NCI-H1092 (cell line): ENCODE measurements at places on chromosomes 13 and 19.
A peak's percentile ranks its signal among the peaks of the same experiment; 100 is the strongest.

DNA sequence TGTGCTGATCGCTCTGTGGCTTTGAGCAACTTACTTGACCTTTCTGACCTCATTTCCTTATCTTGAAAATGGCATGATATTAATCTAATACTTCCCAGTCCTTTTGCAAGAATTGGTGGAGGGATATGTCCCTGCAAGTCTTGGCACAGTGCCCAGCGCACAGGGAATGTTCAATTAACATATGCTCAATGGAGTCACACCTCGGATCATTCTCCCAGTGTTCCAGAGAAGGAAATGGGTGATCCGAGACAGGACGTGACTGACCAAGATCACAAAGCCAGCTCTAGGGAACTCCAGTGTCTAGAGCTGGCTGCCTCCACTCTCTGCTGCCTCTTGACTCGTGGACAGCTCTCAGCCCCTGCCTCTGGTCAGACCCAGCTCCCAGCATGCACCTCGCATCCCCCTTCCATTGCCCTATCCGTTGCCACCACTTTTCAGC is 3.6 kb downstream of the CDC42EP5 start:
- no peak for DNase-seq

DNA sequence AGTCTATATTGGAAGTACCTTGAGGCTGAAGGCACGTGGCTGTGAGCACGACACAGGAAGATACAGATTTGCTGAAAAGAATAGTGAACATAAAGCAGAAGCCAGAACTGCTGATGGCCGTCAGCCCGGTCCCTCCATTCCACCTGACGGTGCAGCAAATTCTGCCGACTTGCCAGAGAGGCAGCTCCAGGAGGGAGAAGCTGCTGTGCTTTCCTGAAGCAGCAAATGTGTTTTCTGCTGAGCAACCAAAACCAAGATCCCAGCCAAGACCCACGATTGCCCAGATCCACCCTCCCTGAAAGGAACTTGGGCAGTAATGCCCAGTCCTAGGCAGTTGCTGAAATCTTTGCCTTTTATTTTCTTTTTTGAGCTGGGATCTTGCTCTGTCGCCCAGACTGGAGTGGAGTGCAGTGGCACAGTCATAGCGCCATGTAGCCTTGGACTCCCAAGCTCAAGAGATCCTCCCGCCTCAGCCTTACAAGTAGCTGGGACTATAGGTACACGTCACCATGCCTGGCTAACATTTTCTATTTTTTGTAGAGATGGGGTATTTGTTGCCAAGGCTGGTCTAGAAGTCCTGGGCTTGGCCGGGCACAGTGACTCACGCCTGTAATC is 7.0 kb upstream of the RCN3 start:
- DNase-seq: no peak

DNA sequence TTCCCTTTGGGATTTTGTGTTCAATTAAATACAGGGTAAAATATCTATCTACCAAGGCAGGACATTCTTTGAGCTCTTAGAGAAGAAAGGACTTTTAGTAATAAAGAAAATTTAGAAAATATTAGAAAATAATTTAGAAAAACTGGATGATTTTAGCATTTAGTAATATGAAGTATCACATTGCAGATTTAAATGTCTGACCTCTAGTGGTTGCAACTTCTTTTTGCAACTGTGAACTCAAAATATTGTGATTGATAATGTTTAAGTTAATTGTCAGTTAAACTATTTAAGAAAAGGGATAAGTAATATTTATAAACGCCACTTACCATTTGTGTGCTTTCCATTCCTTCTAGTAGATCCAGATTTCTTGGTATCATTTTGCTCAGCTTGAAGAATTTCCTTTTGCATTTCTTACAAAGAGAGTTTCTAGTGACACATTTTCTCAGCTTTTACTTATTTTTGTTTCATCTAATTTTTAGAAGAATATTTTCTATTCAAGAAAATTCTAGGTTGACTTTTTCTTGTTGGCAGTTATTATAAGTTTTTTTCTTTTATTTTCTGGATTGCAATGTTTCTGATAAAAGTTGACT is 10.3 kb upstream of the POSTN start:
- DNase-seq: no peak

DNA sequence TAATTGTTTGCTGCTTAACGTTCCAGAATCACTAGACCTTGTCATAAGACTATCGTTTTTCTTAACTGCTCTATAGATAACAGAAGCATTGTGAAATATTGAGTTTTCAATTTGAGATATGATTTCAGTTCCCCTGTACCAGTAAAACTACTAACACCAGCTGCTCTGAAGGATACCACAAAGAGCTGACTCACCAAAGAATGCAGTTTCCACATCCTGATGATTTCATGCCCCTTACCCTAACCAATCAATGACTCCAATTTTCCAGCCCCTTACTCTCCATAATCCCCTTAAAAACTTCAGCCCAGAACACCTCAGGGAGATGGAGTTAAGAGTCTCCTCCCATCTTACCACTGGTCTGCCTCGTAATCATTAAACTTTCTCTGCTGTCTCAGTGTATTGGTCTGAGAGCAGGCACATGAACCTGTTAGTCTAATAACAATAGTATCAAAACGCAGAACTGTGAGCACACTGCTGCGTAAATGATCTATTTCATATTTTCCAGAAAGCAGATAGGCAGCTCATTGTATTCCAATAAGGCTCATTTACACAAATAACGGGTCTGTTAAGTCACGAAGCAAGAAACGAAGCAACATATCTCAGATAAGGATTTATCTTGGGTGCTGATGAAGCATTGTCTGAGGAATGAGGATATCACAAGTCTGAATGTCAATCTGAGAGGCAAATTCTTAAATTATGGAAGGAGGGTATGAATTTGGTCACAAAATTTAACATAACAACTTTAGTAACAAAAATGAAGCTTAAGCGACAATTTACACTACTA is 14.1 kb upstream of the CCNA1 start:
- DNase-seq: no peak

DNA sequence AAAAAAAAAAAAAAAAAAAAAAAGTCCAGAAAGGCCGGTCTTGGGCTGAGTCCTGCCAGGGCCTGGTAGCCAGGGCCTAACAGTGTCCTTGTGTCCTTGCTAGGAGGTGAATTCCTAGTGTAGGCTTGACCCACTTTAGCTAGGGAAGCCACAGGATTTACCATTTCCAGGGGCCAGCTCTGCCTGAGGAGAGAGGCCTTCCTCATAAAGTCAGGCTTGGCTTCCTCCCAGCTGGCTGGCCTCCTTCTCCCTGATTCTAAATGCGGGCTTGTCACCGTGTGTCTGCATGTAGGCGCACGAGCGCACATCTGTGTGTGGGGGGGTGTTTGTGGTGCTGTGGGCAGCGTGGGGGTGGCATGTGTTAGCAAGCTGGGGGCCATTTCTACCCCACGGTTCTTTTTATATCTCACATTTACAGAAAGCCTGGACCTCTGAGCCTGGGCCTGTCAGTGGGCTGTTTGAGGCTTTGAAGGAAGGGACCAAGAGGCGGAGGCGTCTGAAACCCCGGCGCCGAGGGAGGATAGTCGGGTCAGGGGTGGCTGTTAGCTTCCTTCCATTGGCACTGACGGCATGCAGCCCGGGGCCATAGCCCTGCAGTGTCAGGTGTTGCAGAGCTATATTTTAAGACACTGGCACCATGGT is 31.7 kb downstream of the IER2 start:
- peak; percentile 48 for DNase-seq

DNA sequence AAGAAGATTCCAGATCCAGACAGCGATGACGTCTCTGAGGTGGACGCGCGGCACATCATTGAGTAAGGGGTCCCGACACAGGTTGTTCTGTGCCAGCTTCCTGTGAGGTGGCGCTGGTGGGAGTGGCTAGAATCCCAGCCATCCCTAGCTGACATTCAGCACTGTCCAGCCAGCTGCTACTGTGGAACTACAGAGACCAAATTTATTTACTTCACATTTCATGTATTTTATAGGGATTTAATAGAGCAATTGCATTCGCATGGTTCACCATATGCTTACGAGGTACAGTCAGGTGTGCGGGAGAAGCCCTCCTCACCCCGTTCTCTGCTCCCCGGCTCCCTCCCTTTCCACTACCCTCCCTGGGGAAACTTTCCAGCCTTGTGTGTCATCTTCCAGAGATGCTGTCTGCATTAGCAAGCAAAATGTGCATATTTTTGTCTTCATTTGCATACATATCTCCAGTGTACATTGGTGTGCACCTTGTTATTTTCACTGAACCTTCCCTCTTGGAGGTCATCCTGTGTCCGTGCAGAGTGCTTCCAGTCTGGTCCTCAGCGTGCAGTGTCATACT is 47.2 kb downstream of the SMARCA4 start:
- DNase-seq: no peak

DNA sequence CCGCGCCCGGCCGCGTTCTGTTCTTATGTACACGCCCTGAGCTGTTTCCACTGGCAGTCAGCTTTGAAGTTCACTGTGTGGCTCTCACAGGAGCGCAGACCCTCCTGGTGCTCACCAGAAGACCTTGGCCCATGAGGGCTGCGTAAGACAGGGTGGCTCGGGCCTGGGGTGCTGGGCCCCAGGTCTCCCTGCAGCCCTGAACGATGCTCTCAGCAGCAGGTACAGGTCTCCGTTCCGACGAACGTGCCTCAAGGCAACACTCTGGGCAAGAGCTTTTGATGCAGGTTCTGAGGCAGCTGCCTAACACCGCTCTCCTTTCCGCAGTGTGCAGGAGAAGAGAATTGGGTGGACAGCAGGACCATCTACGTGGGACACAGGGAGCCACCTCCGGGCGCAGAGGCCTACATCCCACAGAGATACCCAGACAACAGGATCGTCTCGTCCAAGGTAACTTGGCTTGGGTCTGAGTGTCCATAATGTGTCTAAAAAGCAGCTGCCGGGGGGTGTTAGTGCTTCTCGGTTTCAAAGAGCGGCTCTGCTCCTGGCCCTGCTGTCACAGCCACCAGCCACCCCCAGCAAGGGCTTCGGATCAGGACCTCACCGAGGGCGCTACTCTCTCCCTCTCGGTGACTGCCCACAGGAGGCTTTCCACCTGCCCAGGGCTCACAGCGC is 95.1 kb downstream of the ATP11A start:
- no peak for DNase-seq

DNA sequence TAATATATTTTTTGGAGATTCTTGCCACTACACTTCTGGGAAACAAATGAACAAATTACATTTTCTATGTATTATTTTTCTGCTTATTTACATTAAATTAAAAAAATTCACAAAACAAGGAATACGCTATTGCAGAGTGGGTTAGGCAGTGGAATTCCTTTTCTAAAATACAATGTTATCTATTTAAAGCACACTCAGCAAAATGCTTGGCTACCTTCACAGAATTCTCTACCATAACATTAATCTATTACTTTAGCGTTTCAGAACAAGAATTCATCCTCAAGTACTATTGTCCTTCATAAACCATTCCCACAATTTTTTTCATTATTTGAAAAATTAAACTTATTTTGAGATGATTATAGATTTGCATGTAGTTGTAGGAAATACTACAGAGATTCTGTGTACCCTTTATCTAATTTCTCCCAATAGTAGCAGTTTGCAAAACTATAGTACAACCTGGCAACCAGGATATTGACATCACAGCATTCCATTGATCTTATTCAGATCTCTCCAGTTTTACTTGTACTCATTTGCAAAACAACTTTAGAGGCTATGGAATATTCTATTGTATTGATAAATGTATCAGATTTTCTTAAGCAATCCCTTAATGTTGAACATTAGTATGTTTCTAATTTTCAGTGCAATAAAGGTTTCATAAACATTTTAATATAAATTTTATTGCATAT is 120.9 kb downstream of the DLEU7 start:
- no peak for DNase-seq

- DNase-seq: peak; percentile 65
These were observed 1.5 kb upstream of the CEACAM5 start for GRCh38 chr19:41706741-41707501.

DNA sequence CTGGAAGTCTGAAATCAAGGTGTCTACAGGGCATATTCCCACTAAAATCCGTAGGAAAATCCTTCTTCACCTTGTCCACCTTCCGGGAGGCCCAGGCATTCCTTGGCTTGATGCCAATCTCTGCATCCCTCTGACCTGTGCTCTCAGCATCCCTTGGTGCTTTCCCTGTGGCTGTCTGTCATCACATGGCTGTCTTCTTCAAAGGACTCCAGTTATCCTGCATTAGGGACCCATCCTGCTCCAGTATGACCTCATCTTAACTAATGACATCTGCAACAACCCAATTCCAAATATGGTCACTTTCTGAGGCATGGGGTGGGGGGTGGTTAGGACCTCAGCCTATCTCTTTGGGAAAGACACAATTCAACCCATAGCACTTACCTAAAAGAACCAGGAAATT is 423.8 kb downstream of the IRS2 start:
- DNase-seq: no peak

DNA sequence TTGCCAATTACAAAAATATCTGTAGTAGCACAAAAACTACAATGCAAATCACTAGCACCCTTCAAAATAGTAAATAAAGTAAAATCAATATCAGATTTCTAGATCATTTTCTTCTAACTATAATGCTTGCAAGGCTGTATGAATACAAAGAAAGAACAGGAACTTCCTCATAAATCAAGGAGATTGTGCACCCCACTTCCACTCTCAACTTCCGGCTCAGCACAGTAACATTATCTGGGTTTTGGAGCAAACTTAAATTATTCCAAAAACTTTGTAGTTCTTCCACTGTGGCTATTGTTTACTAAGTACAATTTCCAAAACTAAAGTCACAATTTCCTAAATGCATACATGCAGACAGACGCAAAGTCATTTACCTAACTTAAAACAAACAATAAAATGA is 778.3 kb upstream of the SLC10A2 start:
- DNase-seq: no peak

- no peak for DNase-seq
These were observed 224.1 kb downstream of the FGF9 start for GRCh38 chr13:21894703-21895699.

DNA sequence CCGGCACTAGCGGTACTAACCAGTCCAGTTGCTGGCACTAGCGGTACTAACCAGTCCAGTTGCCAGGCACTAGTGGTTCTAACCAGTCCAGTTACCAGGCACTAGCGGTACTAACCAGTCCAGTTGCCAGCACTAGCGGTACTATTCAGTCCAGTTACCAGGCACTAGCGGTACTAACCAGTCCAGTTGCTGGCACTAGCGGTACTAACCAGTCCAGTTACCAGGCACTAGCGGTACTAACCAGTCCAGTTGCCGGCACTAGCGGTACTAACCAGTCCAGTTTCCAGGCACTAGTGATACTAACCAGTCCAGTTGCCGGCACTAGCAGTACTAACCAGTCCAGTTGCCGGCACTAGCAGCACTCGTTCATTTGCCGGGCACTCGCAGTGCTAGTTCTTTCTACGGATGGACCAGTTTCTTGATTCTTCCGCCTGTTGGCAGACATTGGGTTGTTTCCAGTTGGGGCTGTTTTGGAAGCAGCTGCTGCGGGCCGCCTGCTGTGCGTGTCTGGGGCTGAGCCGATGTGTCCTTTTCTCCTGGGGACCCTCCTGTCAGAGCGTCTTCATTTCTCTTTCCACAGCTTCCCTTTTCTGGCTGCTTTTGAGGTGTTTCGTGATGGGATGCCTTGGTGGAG is 123.4 kb upstream of the MCF2L start:
- no peak for DNase-seq

- no peak for DNase-seq
These were observed 74.4 kb downstream of the ALOX5AP start for GRCh38 chr13:30809787-30810186.

DNA sequence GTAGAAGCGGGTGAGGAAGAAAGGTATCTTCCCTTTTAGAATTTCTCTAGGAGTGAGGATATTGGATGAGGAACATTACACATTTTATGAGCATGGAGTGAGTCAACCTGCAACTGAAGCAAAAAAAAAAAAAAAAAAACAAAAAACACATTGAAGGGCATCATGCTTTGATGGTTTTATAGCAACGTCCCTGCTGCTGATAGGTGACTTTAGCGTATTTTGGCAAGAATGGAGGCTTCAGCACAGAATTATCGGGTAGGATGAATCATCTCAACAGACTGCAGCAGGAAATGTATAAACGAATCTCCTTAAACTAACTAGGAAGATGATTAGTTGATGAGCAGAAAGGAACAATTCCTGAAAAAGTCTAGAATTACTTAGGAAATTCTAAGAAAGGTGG is 1359.6 kb upstream of the ATXN8OS start:
- DNase-seq: no peak
